ENCODE measurements at places on chromosomes 5 and 9.

- no peak for DNase-seq
Observed at GRCh38 chr5:54347221-54347865, 37.0 kb upstream of the ARL15 start.

GRCh38 chr9:126701813-126702140, 88.0 kb downstream of the LMX1B start:
- DNase-seq = no peak

DNA sequence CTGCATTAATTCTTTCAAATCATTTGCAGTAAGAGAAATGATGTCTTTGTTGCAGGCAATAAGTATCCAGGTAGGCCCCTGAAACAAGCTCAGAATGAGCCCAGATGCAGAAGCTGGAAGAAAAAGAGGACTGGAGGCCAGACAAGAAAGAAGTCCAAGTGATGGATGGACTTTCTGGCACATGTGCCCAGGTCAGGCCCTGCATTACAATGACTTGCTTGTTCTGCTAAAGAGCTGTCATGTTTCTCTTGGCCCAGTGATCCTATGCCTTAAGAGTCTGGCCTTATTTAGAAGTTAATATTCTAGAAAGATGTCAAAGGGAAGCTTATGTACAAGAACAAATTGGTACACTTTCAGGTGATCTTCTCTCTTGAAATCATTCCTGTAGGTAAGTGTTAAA, 64.8 kb downstream of the DPYSL3 start:
- no peak for DNase-seq

GRCh38 chr5:2894736-2895135, 143.3 kb upstream of the IRX2 start:
- DNase-seq = no peak

DNA sequence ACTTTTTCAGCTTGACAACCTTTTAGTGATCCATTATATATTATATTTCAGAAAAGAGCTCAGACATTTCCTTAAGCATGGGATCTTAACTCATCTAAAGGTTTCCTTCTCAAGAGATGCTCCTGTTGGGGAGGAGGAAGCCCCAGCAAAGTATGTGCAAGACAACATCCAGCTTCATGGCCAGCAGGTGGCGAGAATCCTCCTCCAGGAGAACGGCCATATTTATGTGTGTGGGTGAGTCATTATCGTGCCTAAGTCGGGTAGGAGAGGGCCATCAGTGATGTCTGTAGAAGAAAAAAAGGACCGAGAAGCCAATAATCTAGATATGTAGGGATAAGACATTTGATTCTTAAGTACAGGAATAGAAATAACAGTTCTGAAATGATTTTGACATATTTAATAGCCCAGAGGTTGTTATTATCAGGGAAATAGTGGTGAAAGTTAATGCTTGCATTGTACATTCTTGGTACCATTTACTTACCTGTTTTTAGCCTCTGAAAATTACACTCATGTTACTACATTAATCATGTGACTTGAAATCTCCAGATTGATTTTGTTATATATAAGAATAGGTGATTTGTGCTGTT, 28.2 kb downstream of the MTRR start:
- DNase-seq = peak; percentile 34

- no peak for DNase-seq
Observed at GRCh38 chr9:31040564-31040963, 1343.9 kb upstream of the ACO1 start.

Measured in HL-60 (cell line).